ENCODE measurements at places on chromosomes 1 and 21.
A peak's percentile ranks its signal among the peaks of the same experiment; 100 is the strongest.

GRCh38 chr1:34178072-34178471 lies 1.4 kb downstream of the C1orf94 start:
- DNase-seq: no peak

GRCh38 chr1:171081763-171082201 lies 8.9 kb upstream of the FMO3 start:
- DNase-seq: no peak

- DNase-seq: peak; percentile 82
Observed at GRCh38 chr1:226702957-226703831, 35.9 kb downstream of the ITPKB start.

GRCh38 chr1:15836772-15837669 lies 10.5 kb upstream of the SPEN start:
- DNase-seq: no peak

DNA sequence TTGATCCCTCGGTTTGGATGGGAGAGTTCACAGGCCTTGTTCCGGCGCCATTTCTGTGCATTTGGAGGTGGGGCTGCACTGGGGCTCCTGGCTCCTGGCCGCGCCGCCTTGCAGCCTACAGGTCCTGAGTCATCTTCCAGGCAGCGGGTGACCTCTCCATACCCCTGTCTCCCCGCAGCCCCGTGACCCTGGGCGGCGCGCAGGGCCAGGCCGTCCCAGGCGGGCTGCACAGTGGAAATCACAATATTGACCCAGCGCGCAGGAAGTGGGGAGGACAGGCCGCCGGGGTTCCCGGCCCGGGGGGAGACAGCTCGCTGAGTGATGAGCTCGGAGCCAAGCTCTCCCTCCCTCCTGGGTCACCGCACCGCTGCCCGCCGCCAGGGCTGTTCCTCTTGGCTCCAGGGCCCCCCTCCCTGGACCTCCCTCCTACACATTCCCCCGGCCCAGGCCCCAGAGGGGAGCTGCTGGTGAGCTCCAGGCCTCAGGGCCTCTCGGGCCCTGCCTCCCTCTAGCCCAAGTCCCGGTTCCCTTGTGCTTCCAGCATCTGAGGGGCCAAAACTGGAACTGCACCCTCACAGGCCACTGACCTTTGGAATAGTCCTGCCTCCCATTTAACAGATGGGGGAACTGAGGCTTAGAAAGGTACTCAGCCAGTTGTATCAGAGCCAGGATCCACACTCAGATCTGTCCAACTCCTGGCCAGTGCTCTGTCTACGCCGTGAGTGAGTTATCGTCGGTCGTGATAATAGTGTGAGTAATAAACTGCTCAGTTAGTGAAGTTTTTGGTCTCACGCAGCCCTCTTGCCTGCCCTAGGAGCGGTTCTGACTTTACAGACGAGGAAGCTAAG lies 142.9 kb upstream of the WNT4 start:
- peak; percentile 10 for DNase-seq

DNA sequence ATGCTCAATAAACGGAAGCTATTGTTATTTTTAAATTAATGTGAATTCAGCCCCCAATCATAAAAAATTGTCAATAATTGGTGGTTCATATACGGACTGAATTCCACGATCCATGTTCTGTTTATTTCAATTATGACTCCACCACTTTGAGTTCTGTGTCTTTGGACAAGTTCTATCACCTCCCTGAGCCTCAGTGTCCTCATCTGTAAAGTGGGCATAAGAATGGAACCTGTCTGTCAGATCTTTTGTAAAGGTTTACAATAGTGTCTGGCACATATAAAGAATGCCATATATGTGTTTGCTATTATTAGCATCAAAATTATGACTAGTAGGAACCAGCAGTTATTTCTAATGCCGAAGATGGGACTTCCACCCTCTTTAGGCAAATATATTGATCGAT lies 183.3 kb downstream of the KAZN start:
- no peak for DNase-seq

DNA sequence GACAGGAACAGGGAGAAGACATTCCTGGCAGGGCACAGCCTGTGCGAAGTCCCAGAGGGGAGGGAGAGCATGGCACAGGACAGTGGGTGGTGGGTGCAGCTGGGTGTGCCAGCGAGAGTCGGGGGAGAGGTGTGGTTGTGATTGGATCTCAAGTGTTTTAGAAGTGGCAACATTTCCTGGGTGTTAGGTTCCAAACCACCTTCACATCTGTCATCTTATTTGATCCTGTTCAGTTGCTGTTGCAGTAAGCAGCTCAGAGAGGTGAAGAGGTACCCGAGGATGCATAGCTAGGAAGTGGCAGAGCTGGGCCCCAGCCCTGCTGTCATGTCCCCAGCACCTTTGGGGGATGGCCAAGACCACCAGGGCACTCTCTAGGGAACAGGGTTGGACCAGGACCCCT lies 22.0 kb upstream of the DISP3 start:
- DNase-seq: no peak

GRCh38 chr1:181190364-181191035 lies 102.0 kb downstream of the IER5 start:
- no peak for DNase-seq

DNA sequence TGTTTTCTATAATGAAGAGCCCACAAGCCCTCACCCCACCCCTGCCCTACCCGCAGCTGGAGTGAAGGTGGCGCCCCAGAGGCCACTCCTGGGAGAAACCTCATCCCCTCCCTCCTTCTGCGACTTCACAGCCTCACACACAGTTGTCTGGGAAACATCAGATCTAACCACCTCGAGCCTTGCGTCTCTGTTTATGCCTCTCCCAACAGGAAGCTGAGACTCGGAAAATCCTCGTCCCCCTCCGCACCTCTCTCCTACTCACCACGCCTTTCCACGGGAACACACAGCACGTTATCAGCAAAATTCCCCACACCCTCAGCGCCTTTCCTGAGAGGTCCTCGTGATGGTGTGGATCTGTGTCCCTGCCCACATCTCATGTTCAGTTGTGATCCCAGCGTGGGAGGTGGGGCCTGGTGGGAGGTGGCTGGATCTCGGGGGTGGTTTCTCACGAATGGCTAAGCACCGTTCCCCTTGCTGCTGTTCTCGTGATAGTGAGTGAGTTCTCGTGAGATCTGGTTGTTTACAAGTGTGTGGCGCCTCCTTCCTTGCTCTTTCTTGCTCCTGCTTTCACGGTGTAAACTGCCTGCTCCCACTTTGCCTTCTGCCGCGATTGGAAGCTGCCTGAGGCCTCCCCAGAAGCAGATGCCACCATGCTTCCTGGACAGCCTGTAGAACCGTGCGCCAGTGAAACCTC lies 190.6 kb downstream of the KIF26B start:
- DNase-seq: no peak

DNA sequence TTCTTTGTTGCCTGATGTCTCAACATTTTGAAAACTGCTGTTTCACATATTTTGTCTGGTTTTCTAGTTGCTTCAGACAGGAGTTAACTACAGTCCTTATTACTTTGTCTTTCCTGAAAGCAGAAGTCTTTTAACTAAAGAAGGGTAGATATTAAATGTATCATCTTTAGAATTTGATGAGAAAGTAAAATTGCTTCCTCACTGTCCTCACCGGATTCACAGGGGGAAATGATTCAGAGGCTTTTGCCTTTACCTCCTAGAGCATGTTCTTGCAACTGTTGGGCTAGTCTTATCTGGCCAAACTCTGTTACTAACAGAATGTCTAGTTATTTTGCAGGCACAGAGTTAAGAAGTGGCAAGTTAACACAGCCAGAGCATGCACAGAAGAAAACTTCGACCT lies 107.2 kb upstream of the VAV3 start:
- DNase-seq: no peak

DNA sequence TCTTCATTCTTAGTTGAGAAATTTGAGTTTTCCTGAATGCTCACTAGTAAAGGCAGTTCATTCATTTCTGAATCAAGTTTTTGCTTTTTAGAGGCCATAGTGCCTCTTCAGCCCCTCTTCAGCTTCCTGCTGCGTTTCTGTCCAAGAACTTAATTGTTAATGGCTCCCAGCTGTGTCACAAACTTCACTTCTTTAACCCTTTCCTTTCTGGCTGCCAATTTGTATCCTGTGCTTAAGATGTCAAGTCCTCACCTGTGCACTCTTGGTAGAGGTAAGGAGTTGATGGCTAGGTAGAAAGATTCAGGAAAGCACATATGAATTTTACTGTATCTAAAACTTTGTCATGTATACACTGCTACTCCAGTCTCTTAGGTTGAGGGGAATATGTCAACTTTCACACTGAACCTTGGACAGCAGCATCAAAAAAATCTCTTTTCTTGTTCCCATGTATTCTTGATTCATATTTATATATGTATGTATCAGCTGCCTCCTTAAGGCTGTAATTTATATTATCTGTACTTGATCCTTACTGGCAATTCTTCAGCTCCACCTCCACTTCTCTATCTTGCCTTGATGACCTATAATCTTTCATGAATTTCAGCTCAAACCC lies 612.8 kb downstream of the LMO4 start:
- DNase-seq: no peak

- DNase-seq: no peak
Observed at GRCh38 chr1:53559391-53559815, 100.2 kb downstream of the DMRTB1 start.

DNA sequence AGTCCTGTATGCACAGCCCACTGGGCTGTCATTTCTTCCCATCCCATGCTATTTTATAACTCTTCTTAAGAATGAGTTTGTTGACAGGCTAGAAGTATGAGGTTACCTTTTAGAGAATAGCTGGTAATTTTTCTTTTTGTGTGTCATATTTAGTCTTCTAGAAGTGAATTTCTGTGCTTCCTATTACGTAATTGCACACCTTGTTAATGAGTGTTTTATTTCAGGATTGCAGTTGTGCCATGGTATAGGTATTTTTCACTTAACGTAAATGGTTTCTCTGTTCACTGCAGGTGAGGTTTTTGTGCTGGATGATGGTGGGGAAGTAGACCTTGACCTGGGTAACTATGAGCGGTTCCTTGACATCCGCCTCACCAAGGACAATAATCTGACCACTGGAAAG lies 5.0 kb downstream of the CTPS1 start:
- no peak for DNase-seq

DNA sequence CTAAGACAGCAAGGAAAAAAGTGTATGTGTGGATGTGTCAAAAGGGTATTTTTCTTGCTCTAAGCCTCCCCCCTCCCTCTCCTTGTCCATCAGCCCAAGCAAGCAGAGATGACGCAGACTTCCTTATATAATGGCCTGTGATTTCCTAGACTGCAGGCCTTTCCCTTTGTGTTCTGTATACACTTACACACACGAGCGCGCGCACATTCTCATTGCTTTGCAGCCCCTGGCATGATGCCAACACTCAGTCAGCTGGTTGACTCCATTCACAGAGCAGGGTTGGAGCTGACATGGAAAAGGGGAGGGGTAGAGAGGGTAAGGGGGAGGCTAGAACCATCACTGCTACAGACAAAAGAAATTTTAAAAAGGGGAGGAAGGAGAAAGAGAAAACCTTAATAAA lies 41.8 kb downstream of the GATAD2B start:
- peak; percentile 90 for DNase-seq

DNA sequence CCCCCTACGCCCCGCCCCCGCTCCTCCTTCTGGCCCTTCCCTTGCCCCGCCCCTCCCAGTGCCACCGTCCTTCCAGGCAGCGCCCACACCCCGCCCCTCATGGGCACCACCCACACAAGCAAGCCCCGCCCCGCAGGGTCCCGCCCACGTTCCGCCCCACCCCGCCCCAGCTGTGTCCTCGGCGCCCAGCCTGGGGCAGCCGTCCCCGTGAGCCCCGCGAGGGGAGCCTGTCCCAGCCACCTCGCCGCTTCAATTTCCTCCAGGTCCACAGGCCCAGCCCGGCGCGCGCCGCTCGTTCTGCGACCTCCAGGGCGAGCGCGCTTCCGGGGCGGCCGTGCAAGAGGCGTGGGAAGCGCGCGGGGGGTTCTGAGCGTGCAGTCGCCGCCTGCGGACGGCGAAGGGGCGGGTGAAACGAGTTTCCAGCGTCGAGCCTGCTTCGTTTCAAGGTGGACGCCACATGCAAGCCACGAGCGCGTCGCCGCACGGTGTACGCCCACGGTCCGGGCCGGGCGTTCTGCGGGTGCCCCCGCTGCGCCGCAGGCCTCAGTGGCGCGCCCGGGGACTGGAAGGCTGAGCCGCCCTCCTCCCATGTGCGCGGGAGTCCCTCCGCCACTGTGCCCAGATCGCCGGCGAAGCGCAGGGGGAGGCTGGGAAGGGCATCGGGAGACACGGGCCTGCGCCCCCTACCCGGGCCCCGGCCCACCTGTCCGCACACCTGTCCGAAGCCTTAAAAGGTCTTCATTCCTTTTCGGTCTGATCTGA lies 10.8 kb upstream of the FAAP20 start:
- peak; percentile 97 for DNase-seq

GRCh38 chr1:52424231-52424636 lies 19.8 kb downstream of the PRPF38A start:
- no peak for DNase-seq

DNA sequence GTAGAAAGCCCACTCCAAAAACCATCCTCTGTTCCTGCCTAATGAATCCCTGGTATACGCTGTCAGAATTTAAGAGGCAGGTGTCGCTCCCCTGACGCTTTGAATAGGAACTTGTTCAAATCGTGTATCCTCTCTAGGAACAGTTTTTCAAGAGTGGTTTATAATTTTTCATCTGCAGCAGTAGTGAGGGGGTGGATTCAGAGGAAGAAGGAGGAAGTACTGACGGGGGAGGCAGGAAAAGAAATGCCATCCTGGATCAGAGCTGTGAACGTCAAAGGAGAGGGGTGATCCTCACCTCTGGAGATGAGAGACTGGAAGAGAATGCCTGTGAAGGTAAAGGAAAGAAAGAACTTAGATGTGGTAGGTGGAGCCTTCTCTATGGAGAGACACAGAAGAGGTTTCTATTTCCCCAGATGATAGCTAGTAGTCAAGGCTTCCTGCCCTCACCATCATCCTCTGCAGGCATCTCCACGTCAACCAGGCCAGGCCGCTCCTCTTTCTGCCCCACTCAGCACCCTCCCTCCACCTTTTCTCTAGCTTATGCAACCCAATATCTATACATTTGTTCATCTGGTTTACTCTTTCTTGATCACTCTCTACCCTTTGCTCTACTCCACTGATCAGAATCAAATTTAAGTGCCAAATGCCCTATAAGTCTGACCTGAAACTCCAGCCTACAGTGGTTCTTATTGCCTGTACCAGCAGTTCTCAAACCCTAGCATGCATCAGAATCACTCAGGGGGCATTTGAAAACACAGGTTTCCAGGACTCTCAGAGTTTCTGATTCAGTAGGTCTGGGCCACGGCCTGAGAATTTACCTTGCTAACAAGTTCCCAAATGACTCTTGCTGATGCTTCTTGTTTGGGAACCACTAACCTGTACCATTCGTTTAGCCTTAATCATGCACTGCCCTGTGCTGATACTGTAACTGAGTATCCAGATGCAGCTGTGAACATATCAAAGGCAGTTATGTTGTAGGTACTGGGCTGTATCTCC lies 13.1 kb upstream of the BCL9 start:
- peak; percentile 32 for DNase-seq
